AG09319 (cell line): ENCODE measurements at places on chromosomes 6 and 20.

DNA sequence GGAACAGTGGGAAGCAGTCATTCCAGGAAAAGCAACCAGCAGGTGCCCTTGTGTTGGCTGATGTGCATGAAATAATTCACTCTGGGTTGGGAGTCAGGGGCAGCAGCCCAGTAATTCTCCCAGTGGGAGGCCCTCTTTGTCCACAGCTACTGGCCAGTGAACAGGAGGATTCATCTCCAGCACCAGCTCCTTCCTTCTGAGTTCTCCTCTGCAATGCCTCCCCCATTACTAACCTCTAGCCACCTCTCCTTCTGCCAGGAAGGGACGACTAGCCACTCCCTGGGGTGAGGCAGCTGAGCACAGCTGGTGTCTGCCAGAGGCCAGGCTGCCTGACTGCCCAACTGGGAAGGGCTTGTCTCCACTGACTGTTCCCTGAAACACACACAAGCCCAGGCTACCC is 12.5 kb upstream of the R3HDML start:
- no peak for DNase-seq

DNA sequence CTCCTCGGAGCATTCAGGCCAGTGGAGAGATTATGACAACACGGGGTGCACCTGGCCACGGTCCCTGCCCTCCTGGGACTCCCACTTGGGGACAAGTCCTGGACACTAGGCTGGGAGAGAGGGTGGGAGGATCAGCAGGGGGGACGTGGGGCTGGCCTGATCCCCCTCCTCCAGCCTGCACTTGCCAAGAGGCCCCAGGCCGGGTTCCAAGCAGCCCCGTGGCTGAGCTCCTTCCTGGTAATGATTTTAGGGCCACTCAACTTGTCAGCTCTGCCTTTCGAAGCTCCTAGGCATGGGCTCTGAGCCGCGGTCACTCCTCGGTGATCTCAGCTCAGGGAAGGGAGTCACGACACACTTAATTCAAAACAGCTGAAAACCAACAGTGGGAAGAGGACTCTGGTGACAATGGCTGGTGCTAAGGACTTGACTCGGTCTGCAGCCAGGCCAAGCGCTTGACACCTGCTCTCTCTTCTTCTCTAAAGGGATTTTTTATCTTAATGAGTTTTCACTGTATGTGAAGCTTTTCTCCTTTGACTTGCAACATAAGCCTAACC is 161.7 kb downstream of the BMP7 start:
- no peak for DNase-seq

- no peak for DNase-seq
These were observed 111.0 kb downstream of the PLCB4 start for GRCh38 chr20:9179867-9180266.

GRCh38 chr6:148415511-148416260 is 73.0 kb downstream of the SASH1 start:
- no peak for DNase-seq

GRCh38 chr6:112606656-112607435 is 259.7 kb downstream of the RFPL4B start:
- DNase-seq, result no peak

DNA sequence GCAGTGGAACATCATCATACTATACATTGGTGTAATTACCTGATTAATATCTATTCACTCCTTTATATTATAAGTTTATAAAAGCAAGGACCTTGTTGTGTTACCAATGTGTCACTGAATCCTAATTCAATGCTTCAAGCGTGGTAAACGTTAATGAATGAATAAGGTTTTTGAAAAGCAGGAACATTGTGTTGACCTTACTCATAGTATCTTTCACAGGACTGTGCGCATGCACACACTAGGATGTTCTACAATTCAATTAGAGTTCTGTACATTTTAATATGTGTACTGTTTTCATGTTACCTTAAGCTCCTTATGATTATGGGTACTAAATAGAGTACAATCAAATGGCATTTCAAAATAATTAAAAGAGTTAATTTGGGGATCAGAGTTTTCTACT is 578.5 kb downstream of the BMP2 start:
- DNase-seq, result no peak

DNA sequence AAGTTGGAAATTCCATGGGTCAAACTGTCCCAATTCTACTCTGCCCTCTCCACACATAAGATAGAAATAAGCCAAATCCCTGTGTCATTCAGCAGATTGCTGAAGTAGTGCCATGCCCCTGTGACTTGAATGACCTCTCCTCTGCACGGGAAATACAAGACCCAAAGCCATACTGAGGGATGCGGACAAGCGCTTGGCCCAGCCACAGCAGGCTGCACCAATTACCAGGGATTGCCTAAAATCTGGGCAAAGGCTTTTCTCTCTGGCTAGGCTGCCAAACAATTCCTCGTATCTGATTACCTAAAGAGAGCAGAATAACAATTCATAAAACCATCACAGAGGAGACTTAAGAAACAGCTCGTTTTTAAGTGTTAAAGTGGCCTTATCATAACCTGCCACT is 421.8 kb upstream of the JARID2 start:
- DNase-seq, result no peak

GRCh38 chr6:31065556-31065955 is 46.8 kb downstream of the C6orf15 start:
- no peak for DNase-seq

- DNase-seq, result no peak
These were observed 183.6 kb downstream of the FAXC start for GRCh38 chr6:99165838-99166237.

- no peak for DNase-seq
These were observed 111.1 kb downstream of the DLL1 start for GRCh38 chr6:170179616-170180324.
